ENCODE measurements at places on chromosomes 5 and 9. TPM values are rescaled to one million over a fixed set of nuclear protein-coding genes. Genes with fewer than 3 reads are reported as not detected.
A peak's percentile ranks its signal among the peaks of the same experiment; 100 is the strongest.

DNA sequence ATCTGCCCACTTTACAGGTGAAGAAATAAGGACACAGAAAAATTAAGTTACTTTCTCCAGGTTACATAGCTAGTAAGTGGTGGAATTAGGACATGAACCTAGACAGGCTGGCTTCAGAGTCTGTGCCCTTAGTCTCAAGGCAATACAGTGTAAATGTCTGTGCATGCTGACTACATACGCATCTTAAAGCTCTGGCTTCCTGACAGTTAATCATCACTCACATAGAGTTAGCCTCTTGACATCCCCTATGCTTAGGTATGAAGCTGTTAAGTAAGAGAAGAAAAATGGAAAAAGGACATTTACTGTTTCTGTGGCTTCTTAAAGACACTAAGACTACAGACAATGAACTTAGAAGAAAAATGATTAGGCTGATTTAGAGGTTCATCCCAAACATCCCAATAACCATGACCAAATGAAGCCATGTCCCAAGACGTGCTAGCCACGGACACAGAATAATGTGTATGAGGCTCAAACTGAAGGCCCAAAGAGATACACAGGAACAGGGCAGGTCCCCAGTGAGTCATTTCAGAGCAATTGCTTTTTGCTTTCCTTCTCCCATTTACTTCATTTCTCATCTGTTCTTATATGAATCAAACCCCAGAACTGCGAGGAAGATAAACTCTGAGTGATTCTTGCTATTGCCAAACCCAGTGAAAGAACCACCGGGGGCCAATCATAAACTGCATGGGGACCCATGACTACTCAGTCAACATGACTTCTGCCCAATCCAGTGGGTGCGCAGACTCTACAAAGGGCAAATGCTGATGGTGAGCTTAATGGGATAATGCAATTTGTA lies 100.0 kb upstream of the IFNK start:
- H3K27me3 ChIP-seq, result no peaks in the 10 kb centered on the region
- H3K4me3 ChIP-seq, result no peak overlapping the region
- no peak overlapping the region for H3K27ac ChIP-seq
- DNase-seq, result no peak

DNA sequence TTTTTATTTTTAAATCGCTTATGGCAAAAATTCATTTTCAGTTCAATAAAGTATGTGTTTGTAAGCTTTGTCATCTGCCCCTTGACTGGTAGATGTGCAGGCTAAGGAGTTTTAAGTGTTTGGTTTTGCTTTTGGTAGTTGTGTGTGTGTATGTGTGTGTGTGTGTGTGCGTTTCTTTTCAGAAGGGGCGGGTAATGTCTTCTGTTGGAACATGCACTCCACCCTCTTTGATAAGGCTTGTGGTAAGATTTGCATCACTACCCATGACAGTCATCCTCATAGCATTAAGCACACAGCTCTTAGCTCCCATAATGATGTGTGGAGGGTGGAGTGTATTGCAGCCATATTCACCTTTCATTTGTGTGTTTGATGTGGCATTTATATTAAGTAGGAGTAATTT lies 92.1 kb upstream of the FSD1L start:
- peaks cover 9% of the 10 kb centered on the region for H3K36me3 ChIP-seq
- no peak overlapping the region for H3K4me3 ChIP-seq
- peak; percentile 65 for DNase-seq
- no peaks in the 10 kb centered on the region for H3K4me1 ChIP-seq
- no peak overlapping the region for H3K27ac ChIP-seq

- peaks cover 16% of the 10 kb centered on the region for H3K4me1 ChIP-seq
- DNase-seq, result no peak
- H3K27me3 ChIP-seq, result no peaks in the 10 kb centered on the region
- H3K4me3 ChIP-seq, result no peak overlapping the region
Measured at GRCh38 chr9:113652355-113653152, 189.0 kb downstream of the RGS3 start.

- no peak overlapping the region for H3K4me3 ChIP-seq
- DNase-seq, result peak; percentile 49
- H3K36me3 ChIP-seq, result no peaks in the 10 kb centered on the region
- H3K27me3 ChIP-seq, result peaks cover 4% of the 10 kb centered on the region
- no peaks in the 10 kb centered on the region for H3K4me1 ChIP-seq
- H3K27ac ChIP-seq, result no peak overlapping the region
Measured at GRCh38 chr9:107740088-107740980, 250.8 kb upstream of the KLF4 start.

DNA sequence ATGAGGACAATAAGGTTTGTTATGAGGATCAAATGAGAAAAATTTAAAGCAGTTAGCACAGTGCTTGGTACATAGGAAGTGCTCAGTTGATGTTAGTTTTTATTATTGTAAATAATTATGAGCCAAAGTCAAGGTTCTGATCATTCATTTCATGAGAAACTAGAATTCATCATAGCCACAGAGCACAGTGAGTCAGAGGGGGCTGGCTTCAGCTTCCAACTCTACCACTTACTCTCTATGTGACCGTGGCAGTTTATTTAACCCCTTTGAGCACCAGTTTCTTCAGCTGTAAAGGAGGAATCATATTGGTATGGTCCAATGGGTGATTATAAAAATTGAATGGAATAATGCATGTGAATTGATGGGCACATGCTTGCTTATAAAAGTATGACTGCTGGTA lies 39.4 kb downstream of the KLHL3 start:
- H3K27ac ChIP-seq, result no peak overlapping the region
- peak; percentile 24 for DNase-seq
- H3K4me3 ChIP-seq, result no peak overlapping the region
- H3K36me3 ChIP-seq, result no peaks in the 10 kb centered on the region
- H3K27me3 ChIP-seq, result no peaks in the 10 kb centered on the region

- DNase-seq, result no peak
- H3K27me3 ChIP-seq, result no peaks in the 10 kb centered on the region
- H3K27ac ChIP-seq, result no peak overlapping the region
- no peaks in the 10 kb centered on the region for H3K4me1 ChIP-seq
Measured at GRCh38 chr5:39774605-39775004, 349.8 kb upstream of the DAB2 start.

DNA sequence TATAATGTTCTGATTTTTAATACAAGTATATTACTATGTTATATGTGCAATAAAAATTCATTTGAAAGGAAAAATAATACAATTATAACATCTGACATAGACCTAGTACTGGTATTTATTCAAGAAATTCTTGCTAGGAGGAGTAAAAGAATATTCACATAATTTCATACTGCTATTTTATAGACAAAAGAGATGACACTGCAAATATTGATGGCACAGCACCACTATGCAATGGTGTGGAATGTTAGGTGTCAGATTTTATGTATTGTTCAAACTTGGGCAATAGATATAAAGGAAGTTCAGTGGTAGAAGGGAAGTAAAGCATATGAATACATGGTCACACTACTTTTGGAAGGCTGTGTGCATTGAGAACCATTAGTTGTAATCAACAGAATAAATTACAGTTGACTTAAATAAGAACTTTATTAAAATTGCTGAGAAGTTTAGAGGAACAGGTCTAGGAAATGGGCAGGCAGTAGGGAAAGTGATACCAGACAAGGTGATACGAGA lies 143.9 kb downstream of the OR2K2 start:
- no peaks in the 10 kb centered on the region for H3K36me3 ChIP-seq
- H3K4me3 ChIP-seq, result no peak overlapping the region
- H3K27me3 ChIP-seq, result no peaks in the 10 kb centered on the region
- H3K27ac ChIP-seq, result no peak overlapping the region

DNA sequence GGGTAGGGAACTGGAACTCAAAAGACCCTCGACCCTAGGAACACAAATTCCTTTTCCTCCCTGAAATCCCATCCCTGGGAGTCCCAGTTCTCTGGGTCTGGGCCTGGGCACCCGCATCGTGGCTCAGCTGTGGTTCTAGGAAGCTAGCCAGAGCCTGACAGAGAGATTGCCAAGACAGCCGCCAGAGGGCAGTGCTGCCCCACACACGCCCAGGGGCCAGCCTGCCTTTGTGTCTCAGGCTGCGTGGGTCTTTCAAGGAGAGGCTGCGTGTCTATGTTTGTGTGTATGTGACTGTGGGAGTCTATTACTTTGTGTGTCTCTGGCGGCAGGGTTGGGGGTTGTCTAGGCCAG lies 32.0 kb upstream of the TTLL11 start:
- H3K4me1 ChIP-seq, result no peaks in the 10 kb centered on the region
- H3K36me3 ChIP-seq, result no peaks in the 10 kb centered on the region
- no peak overlapping the region for H3K4me3 ChIP-seq

- no peak overlapping the region for H3K4me3 ChIP-seq
- H3K4me1 ChIP-seq, result peaks cover 25% of the 10 kb centered on the region
- H3K36me3 ChIP-seq, result no peaks in the 10 kb centered on the region
- no peaks in the 10 kb centered on the region for H3K27me3 ChIP-seq
- no peak for DNase-seq
Measured at GRCh38 chr9:134063571-134064450, 4.0 kb downstream of the BRD3 start.

The RNF180 gene
- 9.1 TPM for total RNA-seq

The DMRT2 gene
- not detected for total RNA-seq

The PLEKHG4B gene
- total RNA-seq, result 20.1 TPM

The TSSK1B gene
- 0.14 TPM for total RNA-seq

The GADD45G gene
- total RNA-seq, result 34.6 TPM

The CCDC192 gene
- not detected for total RNA-seq

Measured in cardiac muscle cell (in vitro differentiated cells and primary cell).